Stimulated activated CD4-positive, alpha-beta T cell treated with anti-CD3 and anti-CD28 coated beads, Interleukin-15, amount 100 ng/mL, for 24 hours (primary cell): ENCODE measurements at places on chromosomes 3 and 15.

DNA sequence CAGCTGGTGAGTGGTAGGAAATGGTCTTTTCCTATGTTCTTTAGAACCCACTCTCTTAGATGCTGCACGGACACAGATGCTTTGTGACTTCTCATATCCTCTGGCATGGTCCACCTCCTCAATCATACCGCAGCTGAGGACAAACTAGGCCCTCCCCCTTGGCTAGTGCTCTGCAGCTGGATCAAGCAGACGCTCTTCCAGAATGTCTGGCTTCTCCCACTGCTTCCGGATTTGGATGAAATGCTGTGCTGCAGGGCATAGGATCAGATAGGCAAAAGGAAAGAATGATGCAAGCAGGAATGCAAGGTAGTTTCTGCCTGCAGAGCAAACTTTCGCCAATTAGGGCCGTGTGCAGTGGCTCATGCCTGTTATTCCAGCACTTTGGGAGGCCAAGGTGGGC is 75.7 kb upstream of the SLC4A7 start:
- no peak for DNase-seq

- no peak for DNase-seq
Observed at GRCh38 chr3:45960289-45960688, 17.0 kb downstream of the CXCR6 start.

DNA sequence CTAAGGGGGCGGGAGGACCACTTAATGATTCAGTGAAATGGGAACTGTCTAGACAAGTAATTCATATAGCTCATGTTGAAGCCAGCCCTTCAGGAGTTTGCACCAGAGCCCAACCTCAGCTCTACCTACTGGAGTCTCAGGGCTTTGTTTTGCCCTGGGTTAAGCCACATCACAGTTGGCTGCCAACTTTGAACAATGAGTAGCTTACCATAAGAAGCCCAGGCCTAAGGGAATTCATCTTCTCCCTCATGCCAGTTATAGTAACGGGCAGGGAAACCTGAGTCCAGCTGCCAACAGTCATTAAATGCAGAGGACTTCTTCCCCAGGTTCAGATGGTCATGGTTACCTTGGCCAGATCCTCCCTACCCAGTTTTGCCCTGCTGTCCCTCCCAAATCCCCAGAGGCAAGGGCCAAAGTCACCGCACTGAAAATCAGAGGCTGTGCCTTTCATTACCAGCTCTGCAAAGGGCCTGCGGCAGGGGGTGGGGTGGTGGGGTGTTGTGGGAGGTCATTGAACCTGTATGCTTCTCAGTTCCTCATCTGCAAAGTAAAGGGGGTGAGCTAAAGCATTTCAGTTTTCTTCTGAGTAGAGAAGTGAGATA is 302.2 kb upstream of the NR2E3 start:
- DNase-seq = no peak

DNA sequence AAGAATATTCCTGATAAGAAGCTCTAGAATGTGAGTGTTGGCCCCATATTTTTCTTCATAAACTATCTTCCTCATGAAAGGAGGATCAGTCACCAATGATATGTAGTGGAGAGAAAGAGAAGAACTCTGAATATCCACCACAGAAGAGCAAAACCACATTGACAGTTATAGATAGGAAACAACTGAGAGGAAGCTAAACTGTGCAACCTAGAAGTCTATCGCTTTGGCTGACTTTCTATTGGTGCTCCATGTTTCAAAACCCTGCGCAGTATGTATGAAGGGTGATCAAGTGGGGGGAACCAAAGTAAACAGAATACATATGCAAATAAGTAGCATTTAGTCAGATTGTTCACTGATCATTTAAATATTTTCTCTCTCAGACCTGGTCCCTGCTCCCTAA is 41.0 kb upstream of the ZNF280D start:
- DNase-seq = no peak

GRCh38 chr15:40003116-40003916 is 35.7 kb downstream of the SRP14 start:
- no peak for DNase-seq

GRCh38 chr3:127747066-127747465 is 74.3 kb downstream of the ABTB1 start:
- DNase-seq = no peak

- DNase-seq = no peak
Observed at GRCh38 chr3:9806688-9807589, 3.1 kb upstream of the TTLL3 start.

- DNase-seq = no peak
Observed at GRCh38 chr3:178182337-178182779, 353.9 kb upstream of the KCNMB2 start.

DNA sequence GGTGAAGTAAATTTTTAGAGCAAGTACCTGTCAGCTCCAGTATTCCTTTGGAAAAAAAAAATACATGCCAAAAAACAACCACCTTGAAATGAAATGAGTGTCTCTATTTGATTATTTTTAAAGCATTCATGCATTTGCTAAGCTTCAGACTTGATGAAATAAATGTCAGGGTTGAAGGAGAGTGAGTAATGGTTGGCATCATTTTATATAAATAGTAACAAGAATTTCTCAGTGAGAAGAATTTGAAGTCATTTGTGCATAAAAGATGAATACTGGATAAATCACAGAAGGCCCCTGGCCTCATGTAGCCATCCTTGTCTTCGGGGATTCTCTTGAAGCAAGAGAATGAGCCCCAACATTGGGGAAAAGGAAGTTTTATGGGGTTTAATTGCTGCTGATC is 318.4 kb downstream of the LPP start:
- DNase-seq = no peak

- DNase-seq = no peak
Observed at GRCh38 chr15:52259503-52259902, 36.1 kb downstream of the MYO5C start.

DNA sequence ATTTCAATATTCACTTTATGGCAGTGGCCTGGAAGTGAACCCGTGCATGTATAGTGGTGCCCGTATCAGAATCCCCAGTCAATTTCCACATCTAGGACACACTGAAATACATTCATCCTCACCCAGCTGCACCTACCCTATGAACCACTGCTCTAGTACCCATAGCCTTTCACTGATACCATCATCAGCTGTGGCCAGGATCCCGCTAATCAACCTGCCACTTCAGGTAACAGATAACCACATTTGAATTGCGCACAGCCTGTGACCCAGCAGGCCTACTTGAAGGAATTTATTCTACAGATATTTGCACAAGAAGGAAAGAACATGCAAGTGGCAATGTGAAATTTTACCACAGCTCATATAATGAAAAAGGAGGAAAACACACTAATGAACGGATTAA is 161.0 kb upstream of the CCDC54 start:
- no peak for DNase-seq

- no peak for DNase-seq
Observed at GRCh38 chr3:38455639-38456430, 2.1 kb downstream of the ACVR2B start.

- DNase-seq = no peak
Observed at GRCh38 chr3:12810961-12811360, 14.5 kb downstream of the CAND2 start.

DNA sequence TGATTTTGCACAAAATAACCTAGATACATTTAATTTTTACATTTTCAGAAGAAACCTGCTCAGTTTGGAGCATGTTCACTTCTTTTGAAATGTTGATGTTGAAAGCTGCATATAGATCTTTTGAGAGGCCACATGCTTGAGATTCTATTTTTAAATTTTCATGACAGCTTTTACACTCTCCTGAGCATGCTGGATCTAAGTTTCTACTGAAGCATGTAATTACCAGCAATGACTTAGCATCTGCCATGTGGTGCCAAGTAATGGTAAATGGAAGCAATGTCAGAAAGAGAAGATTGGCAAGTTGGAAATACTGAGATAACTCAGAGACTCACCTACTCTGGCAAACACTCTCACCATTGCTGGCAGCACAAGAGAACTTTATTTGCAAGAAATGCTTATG is 310.6 kb downstream of the NSUN3 start:
- DNase-seq = no peak

- no peak for DNase-seq
Observed at GRCh38 chr3:61417352-61417751, 144.0 kb upstream of the PTPRG start.

GRCh38 chr15:63019511-63020109 is 22.9 kb upstream of the TPM1 start:
- DNase-seq = no peak

DNA sequence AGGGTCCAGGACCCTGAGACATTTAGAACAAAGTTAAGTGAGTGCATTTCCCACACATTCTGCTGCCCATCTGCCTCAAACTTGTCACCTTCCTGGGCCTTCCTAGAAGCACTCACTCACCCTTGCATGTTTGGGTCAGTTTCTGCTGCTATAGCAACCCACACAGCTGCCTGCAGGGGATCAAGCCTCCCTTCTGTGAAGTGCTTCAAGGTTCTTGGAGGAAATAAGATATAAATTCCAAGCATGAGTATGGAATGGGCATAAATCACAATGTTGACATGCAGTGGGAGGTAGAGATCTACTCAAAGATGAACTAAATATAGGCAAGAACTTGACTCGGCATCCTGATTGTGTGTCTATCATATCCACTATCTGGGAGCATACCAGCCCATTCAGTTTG is 140.4 kb downstream of the SLC9A9 start:
- DNase-seq = no peak

DNA sequence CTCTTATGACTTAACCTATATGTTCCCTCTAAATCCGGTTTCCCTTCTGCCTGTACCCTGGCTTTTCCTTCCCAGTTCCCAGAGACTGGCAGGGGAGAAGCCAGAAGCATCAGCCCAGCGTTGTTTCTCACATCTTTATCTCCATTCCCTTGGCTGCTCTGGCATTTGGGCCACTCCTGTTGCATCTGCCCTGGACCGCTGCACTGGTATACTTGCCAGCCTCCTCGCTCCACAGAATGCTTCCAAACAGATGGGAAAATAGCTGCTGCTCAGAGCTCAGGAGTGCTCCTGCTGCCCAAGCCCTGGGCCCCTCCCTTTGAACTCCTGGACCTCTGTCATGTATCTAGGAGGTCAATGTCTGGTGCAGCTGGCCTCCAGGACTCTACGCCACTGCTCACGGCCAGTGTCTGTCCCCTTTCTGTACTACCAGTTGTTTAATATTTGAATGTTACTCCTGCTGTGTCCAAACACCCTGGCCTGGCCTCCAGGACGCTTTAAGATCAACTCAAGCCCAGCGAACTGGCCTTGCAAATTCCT is 6.8 kb downstream of the SPINT1 start:
- DNase-seq = no peak

DNA sequence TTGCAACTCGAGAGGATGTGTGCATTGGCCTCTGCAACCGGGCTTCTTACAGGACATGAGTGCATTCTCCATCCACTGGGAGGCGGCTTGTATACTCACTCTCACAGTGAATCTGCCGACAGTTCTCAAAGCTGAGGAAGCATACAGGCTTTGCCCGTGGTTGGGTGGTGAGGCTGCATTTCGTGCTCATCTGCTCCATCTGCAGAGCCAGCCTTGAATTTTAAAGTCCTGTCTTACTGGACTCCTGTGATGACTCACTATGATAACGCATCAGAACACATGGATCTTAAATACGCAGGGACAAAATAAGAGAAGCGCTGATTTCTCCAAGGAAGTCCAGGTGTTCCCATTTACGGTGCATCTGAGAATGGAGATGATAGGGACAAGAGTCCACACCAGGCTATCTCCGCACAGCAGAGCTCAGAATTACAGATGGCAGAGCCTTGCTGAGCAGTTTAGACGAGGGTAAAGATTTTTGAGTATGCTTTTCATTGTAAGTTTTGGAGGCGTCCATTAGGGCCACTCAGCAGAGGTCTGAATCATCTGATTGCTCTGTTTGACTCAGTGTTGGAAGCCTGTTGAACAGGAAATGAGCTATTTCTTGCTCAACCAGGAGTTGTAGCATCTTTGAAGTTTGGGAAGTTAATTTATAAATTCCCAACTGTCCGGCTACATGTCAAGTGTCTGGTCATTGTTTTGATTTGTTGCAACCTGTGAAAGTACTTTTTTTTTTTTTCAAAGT is 87.1 kb downstream of the GABRG3 start:
- no peak for DNase-seq

- DNase-seq = no peak
Observed at GRCh38 chr15:34853001-34853758, 57.8 kb upstream of the ACTC1 start.

DNA sequence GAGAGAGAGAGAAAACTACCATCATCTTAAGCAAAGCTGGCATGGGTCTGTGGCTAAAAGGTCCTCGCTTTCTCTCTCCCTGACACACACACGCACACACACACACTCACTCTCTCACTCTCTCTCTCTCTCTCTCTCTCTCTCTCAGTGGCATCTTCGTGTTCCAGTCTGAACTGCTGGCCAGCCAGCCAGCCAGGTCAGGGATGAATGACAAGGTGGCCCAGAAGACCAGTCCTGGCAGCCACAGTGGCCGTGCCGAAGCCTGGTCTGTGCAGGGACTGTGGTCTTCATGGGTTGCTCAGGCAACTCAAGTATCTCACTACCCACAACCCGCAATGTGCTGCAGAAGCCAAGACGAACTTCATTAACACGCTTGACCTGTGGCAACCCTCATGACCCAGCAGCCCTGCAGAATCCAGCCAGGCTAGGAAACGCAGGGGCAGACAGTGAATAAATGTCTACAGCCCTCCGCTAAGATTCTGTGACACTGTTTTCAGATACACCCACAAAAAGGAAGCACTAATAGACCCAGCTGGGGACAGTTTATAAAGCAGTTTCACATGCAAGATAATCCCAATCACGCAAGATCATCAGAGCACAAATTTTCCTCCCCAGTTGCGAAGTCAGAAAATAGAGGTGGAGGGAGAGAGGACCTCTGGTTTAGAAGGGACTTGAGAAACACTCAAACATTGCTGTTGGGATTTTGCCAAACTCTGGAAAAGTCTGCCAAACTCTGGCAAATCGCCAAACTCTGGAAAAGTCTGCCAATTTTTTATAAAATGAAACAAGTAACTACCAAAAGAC is 66.4 kb downstream of the XXYLT1 start:
- no peak for DNase-seq

- no peak for DNase-seq
Observed at GRCh38 chr3:78951342-78951945, 816.4 kb downstream of the ROBO1 start.

GRCh38 chr15:61315471-61315870 is 86.4 kb upstream of the RORA start:
- no peak for DNase-seq

DNA sequence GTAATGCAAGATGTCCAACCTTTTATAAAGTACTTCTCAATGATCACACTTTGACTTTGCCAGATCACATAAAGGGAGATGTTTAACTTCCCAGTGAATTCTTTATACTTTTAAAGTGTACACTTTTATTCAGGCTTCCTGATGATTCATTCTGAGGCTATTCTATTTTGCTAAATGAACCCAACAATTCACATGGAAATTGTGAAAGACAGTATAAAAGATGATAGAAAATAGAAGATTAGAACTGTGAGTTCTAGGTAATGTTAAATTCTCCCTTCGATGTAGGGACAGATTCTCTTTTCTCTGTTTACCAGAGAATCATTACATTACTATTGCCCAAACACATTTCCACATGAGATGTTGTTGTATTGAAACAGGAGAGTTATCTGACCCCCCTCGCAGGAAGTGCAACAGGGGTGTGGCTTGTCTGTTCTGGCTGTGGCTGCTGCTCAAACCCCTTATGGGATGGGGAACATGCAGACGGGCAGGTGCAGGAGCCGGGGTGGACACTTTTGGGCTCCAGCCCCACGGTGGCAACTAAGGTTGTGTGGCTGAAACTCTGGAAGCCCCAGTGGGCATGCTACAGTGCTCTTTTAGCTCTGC is 131.3 kb upstream of the LRTM1 start:
- no peak for DNase-seq

GRCh38 chr15:52427804-52428203 is 100.9 kb downstream of the MYO5A start:
- peak; percentile 28 for DNase-seq

- DNase-seq = no peak
Observed at GRCh38 chr3:132405188-132405587, 12.1 kb upstream of the DNAJC13 start.
